ENCODE measurements at places on chromosomes 1 and 21.

GRCh38 chr21:14581902-14582457 is 35.9 kb upstream of the SAMSN1 start:
- DNase-seq: no peak

DNA sequence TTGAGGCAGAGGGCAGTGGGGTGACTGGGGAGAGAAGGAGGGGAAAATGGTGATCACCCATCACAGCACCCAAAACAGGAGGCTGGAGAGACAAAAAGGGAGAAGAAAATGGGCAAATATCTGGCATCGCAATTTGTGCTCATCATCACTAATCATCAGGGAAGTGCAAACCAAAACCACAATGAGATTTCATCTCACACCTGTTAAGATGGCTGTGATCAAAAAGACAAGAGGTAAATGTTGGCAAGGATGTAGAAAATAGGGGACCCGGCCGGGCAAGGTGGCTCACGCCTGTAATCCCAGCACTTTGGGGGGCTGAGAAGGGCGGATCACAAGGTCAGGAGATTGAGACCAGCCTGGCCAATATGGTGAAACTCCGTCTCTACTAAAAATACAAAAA is 74.0 kb downstream of the KIF14 start:
- DNase-seq: no peak

DNA sequence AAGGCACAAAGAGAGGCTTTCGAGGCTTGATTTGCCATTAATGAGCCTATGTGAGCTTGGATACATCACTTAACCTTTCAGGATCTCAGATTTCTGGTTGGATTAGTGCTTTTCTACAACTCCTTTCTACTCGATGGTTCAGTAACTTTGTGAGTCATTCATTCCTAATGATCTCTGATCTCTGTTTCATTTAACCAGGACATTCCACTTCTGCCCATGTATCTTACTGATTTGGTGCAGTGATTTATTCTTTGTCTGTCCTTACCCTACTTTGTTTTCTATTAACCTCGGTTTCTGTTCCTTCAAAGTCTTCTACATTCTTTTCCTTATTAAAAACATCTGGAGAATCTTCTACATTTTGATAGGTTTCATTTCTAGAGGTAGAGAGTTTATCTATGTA is 94.6 kb upstream of the ZBTB18 start:
- no peak for DNase-seq

- peak; percentile 16 for DNase-seq
These were observed 809 bp downstream of the SYT11 start for GRCh38 chr1:155859881-155860871.

- DNase-seq: no peak
These were observed 132.1 kb upstream of the PRMT6 start for GRCh38 chr1:106924360-106924759.

GRCh38 chr1:200042119-200042551 is 14.6 kb downstream of the NR5A2 start:
- DNase-seq: no peak

GRCh38 chr21:45835301-45836267 is 146.0 kb upstream of the COL6A1 start:
- DNase-seq: no peak
